ENCODE measurements at places on chromosomes 7 and 10. TPM values are rescaled to one million over a fixed set of nuclear protein-coding genes. Genes with fewer than 3 reads are reported as not detected.

GRCh38 chr10:75024971-75025523 is 86.4 kb upstream of the SAMD8 start:
- DNase-seq: no peak

DNA sequence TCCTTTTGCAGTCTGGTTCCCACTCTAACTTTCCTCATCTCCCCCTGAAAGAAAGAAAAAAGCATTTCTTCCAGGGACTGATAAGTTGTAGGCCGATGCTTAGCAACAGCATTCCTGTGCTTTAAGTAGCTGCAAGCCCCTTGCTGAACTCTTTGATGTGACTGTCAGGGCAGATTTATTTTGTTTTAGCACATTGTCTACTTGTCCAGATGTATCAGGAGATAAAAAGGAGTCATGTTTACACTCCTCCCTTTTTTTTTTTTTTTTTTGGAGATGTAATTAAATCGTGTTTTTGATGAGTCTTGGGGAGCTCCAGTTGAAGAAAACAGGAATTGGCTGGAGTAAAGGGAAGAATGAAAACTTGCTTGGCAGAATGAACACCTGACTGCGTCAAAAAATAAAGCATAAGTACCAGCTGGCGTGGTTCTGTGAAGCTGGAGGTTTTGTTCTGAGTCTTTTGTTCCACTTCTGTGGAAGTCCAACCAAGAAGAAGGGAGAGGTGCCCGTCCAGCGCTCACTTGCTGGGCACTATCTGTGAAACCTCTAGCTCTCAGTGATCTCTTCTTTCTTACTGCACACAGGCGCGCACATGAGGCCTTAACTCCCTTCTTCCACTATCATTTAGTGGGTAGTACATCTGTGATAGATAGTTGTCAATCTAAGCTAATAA is 871.7 kb downstream of the LRMDA start:
- peak; percentile 46 for DNase-seq

- peak; percentile 60 for DNase-seq
These were observed 50.9 kb downstream of the TFAM start for GRCh38 chr10:58436071-58436470.

- DNase-seq: no peak
These were observed 138.2 kb downstream of the RPS24 start for GRCh38 chr10:78171633-78172400.

Gene ZCCHC24
- 10.7 TPM for total RNA-seq

Gene EN2
- not detected for total RNA-seq

- DNase-seq: no peak
These were observed 113.3 kb downstream of the ARHGAP22 start for GRCh38 chr10:48491392-48492139.

- peak; percentile 43 for DNase-seq
These were observed 53.8 kb downstream of the PANK1 start for GRCh38 chr10:89591111-89591795.

DNA sequence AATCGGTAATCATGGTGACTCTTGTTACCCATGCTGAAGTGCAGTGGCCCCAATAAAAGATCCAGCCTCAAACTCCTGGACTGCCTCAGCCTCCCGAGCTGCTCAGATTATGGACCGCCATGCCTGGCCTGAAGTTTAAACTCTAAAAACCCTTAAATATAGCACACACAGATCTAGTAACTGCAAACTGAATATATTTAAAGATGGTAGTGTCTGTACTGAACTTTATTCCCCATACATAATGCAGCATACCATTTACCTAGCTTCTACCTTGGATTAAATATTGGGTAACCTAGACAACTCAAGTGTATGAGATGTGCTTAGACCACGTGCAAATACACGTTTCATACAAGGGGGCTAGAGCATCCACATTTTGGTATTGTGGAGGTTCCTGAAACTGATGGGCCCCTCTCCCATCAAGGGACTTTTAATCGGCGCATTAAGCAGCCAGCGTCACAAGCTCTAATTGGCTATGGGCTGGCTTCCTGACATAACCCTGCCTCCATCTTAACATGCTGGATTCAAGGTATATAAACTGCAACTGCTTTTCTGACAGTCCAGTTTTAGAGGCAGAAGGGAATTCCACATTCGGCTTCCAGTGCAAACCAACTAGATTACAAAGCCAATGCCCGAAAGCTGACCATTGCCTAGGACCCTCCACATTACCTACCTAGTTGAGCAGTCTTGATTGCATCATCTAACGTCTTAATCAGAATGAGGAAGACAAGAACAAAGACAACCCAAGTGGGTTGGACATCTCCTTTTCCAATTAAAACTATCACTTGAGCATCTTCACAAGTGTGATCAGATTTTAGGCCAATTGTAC is 13.0 kb downstream of the HNRNPA2B1 start:
- no peak for DNase-seq

Gene EFCAB10
- not detected for total RNA-seq

Gene AMPH
- 13.4 TPM for total RNA-seq

Gene C7orf57
- 0.62 TPM for total RNA-seq

GRCh38 chr10:8919280-8919679 is 864.8 kb downstream of the GATA3 start:
- DNase-seq: no peak

DNA sequence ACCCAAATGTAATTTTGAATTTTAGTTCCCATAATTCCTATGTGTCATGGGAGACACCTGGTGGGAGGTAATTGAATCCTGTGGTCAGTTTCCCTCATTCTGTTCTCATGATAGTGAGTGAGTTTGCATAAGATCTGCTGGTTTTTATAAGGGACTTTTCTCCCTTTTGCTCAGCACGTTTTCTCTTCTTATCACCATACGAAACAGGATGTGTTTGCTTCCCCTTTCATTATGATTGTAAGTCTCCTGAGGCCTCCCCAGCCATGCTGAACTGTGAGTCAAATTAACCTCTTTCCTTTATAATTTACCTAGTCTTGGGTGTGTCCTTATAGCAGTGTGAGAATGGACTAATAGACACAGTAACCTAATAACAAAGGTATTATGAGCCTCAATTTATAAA is 36.1 kb upstream of the ZNF736 start:
- DNase-seq: no peak

- DNase-seq: peak; percentile 22
These were observed 118.1 kb downstream of the ZNF365 start for GRCh38 chr10:62492012-62492869.

- no peak for DNase-seq
These were observed 51.1 kb downstream of the DPYSL4 start for GRCh38 chr10:132237871-132238270.

DNA sequence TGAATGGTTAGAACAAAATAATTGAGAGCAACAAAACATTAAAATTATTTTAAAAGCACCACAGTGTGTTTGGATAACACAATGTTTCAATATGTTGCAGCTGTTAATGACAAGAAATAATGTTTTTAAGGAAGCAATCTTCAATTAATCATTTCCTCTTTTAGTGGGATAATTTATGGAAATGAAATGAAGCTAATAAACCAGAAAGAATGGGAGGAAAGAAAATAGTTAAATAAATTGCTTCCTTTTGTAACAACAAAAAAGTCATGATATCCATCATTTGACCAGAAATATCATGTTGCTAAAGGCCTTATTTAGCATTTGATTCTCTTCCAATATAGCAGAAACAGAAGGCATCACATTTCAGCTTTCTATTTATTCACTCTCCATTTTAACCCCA is 224.5 kb downstream of the SEMA3A start:
- DNase-seq: no peak

GRCh38 chr7:44959433-44959951 is 19.3 kb downstream of the MYO1G start:
- peak; percentile 28 for DNase-seq
